ENCODE measurements at places on chromosomes 2 and 18.

- DNase-seq: no peak
Observed at GRCh38 chr2:151410485-151410834, 758 bp downstream of the RIF1 start.

DNA sequence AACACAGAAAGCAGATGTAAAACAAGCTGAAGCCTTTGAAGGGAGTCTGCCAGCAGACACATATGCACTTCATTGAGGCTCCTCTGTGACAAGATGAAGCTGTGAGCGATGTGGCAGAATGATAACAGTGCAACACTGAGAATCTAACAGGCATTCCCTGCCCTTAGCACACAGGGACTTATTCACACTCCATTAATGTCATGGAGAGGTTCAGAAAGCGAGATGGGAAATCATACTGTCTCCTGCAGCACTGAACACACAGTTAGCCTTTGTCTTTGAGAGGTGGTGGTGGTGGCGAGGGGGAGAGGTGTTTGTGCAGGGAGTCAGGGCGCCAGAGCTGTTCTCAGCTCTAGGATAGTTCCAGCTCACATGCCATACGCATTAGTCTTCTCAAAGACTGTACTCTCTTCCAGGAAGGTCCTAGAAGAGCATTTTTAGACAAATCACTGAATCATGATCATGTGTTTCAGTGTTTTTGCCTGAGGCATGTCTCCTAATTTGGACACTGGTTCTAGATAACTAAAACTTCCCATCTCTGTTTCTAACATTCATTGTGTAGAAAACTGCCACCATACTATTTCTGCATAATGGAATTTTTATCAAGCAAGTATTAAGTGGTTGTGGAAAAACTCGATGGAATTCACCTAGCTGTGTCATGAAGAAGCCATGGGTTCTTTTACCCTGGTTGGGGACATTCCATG lies 93.5 kb upstream of the ITGB6 start:
- peak; percentile 83 for DNase-seq

GRCh38 chr2:31317396-31317795 lies 83.4 kb downstream of the EHD3 start:
- DNase-seq: no peak

DNA sequence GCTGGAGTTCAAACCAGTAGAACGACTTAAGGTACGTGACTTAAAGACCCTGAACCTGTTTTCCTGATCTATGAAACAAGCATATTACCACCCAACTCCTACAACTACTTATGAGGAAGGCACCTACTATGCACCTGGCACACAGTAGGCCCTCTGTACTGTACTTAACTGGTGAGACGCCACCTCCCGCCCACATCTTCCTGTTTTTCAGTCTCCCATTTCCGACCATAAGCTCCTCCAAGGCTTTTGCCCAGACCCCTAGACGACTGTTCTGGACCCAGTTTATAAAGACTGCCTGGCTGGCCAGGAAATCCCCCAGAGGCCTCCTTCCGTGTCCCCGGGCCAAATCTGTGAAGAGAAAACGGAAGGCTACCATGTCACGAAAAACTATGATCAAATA lies 1.5 kb downstream of the GALNT14 start:
- no peak for DNase-seq

DNA sequence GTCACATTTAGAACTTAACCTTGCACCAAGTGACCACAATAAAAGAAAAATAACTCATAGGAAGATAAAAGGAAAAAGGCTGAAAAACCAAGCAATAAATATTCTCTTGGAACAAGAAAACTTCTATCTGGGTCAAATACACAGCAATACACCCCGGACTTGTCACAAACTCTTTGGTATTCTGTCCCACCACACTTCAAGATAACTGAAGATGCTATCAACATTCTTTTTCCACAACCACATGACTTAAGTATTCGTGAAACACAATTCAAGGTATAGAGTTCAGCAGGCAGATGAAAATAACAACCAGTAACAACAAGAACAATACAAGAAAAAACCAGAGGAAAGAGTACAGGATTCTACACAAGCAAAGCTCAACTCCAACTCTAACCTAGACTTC lies 18.0 kb downstream of the MBD2 start:
- no peak for DNase-seq

DNA sequence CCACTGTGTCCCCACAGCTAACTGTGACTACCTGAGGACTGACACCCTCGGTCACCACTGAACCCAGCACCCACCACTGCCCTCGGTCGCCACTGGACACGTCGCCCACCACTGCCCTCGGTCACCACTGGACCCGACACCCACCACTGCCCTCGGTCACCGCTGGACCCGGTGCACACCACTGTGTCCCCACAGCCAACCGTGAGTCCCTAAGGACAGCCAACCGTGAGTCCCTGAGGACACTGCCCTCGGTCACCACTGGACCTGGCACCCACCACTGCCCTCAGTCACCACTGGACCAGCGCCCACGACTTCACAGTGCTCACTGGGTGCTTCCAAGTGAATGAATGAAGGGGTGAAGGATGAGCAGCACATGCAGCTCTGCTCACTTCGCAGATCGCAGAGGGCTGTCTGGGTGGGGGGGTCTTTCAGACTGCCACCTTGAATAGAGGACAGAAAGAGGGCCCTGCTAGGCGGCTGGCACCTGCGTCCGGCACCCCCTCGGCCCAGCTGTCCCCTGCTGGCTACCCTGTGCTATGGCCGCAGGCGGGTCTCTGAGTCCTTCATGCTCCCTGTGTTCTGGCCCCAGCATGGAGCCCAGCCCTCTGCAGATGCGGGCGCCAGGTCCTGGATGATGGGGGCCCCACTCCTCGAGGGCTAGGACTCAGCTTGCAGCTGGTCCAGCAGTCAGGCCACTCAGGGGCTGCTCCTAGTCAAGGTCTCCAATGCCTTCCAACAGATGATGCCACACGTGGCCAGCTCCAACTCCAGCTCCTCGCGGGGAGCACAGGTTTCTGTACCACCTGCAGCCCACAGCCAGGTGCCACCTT lies 51.4 kb upstream of the GPC1 start:
- no peak for DNase-seq

GRCh38 chr18:21760321-21760720 lies 19.7 kb downstream of the MIB1 start:
- DNase-seq: peak; percentile 34

DNA sequence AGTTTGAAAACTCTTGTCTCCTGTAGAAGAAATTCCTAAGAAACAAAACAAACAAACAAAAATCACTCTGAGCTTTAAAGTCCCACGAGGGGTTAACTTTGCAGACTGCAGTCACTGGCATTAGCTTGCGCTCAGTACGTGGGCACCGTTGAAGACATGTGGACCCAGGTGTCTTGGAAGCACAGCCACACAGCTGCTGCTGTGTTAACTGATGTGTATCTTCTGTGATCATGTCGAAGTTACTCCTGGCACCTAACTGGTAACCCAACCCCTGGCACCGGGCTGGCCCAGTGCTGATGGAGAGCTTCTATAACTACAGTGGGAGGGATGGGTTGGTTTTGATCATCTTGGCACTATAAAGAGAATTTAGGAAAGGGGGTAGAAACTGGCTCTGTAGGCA lies 51.6 kb upstream of the FHL2 start:
- no peak for DNase-seq

GRCh38 chr2:47145466-47145865 lies 9.6 kb downstream of the STPG4 start:
- DNase-seq: no peak

- no peak for DNase-seq
Observed at GRCh38 chr2:36584148-36584794, 13.7 kb downstream of the FEZ2 start.

GRCh38 chr2:102050854-102051391 lies 59.2 kb downstream of the IL1R2 start:
- DNase-seq: peak; percentile 84

- no peak for DNase-seq
Observed at GRCh38 chr18:54147439-54147838, 77.0 kb downstream of the MBD2 start.

DNA sequence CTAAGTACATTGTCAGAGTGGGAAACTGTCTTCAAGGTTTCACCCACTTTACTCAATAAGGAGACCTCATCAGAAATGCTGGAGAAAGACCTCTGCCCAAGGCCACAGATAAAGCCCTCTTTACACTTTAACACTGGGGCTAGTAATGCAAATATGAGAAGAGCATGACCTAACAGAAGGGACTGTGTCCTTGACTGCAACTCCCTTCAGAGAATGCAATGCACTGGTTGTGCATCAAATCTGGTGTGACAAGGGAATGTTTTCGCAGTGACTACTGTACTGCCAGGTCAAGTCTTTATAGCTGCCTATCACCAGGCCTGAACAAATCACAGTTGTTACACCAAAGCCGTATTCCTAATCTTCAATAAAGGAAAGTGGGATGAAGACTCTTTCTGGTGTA lies 28.6 kb downstream of the CDH19 start:
- no peak for DNase-seq

DNA sequence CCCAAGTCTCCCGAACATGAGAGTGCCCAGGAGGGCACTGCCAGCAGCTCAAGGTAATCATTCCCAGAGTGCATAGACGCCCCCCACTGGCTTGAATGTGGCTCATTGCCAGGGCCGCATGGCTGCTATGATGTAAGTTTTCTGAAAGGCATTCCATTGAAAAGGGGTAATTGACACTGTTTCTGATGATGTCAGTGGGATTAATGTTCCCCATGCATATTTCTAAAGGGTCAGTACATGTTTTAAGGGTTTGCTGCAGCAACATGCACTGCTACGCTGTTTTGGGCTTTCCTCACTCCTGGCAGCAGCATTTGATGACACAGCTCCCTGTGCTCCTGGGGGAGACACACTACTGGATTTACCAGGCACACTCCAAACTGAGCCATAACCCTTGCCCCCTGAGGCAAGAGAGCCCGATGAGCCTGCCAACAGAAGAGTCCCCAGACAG lies 36.7 kb downstream of the KIAA2012 start:
- peak; percentile 69 for DNase-seq

DNA sequence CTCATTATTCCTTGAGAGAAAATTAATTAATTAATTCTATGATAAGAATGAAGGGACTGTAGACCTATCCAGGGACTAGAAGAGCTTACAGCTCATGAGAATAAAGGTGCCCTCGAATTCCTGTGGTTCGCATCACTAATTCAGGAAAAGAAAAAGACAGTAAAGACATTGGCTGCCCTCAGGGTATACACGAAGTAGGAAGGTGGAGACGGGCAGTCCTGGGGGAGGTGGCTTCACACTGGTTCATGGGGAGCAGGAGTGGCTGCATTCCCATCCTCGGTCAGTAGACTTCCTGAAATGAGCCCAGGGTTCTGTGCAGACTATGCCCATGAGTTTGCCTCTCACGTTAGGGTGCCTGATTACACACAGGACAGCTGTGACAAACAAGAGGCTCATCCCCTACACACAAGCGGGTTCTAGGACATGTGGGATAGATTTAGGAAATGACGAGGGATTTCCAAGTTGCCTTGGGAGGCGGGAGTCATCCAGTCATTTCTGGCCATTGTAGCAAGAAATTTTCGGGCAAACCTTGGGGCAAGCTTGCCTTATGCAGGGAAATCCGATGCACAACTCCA lies 282.2 kb downstream of the CYP26B1 start:
- DNase-seq: no peak

DNA sequence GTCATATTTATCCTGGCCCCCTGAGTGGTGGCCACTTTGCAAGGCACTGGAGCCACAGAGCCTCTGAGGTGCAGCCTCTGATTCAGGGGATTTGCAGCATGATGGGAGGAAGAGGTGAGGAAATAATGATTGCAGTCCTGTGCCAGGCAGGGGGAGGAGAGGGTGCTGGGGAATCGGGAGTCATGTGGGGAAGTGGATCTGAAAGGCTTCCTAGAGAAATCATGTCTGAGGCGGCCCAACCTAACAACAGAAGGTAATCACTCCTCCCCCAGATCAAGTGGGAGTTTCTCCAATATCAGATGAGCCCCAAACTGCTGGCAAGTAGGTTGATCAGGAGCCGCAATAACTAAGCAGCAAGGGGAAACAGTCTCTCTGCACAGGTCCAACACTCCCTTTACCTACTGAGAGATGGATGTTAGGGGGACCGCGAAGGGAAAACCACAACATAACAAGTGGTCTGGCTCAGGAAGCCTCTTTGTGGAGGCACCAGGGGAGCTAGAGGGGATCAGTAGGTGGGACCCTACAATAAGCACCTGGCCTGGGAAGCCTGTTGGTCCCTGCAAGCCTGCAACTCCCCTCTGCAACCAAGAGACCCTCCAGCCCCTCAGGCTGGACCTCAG lies 71.8 kb upstream of the NPAS2 start:
- no peak for DNase-seq

GRCh38 chr18:46910856-46911255 lies 6.5 kb downstream of the PIAS2 start:
- DNase-seq: no peak

- DNase-seq: no peak
Observed at GRCh38 chr2:124480958-124481357, 455.9 kb downstream of the CNTNAP5 start.

GRCh38 chr2:24021122-24021998 lies 11.5 kb downstream of the MFSD2B start:
- no peak for DNase-seq

DNA sequence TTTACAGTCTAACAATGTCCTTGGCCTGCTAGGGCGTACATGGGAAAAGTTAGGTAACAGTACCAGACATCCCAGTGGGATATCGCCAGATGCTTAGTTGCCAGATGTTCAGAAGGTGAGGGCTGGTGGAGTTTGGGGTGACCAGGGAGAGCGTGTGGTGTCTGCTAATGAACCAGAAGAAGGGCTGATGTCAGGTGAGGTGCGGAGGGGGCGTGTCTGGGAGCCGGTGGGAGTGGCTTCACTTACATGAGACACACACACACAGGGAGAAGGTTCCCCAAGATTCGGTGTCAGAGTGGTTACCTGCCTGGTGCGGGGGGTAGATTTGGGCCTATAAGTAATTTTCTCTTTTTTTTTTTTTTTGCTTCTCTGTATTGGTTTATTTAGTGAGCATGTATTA lies 12.2 kb downstream of the RAB31 start:
- no peak for DNase-seq

- peak; percentile 42 for DNase-seq
Observed at GRCh38 chr18:79438898-79439627, 43.3 kb downstream of the NFATC1 start.

DNA sequence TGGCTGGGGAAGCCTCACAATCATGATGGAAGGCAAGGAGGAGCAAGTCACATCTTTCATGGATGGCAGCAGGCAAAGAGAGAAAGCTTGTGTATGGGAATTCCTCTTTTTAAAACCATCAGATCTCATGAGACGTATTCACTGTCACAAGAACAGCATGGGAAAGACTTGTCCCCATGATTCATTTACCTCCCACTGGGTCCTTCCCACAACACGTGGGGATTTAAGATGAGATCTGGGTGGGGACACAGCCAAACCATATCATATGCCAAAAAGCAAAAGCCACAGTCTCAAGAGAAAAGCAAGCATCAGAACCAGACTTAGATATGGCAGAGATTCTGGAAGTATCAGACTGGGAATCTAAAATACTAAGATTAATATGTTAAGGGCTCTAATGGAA lies 30.0 kb upstream of the SCRN3 start:
- DNase-seq: peak; percentile 57
